ENCODE measurements at places on chromosomes 1 and 21. TPM values are rescaled to one million over a fixed set of nuclear protein-coding genes. Genes with fewer than 3 reads are reported as not detected.

Gene PTPRU
- total RNA-seq = 28.7 TPM

GRCh38 chr1:66951513-66951912 is 26.7 kb downstream of the MIER1 start:
- DNase-seq = no peak
- H3K36me3 ChIP-seq = peaks cover 21% of the 10 kb centered on the region
- no peak overlapping the region for H3K4me3 ChIP-seq
- H3K27ac ChIP-seq = no peak overlapping the region

DNA sequence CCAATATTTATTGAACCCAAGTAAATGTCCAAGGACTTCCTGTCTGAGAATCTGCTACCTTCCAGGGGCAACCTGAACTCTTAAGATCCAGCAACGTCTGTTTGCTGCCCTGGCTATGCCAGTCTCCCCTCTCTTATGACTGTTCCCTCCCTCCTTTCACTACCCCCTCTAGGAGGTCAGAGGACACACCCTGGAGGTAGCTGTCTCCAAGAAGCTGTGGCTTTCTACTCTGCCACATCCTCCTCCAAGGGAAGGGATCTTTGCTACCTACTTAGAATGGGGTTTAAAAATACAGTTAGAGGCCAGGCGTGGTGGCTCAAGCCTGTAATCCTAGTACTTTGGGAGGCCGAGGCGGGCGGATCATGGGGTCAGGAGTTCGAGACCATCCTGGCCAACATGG is 3.6 kb upstream of the SMPDL3B start:
- H3K27me3 ChIP-seq = no peaks in the 10 kb centered on the region
- no peaks in the 10 kb centered on the region for H3K36me3 ChIP-seq
- DNase-seq = no peak
- no peak overlapping the region for H3K4me3 ChIP-seq
- H3K4me1 ChIP-seq = no peaks in the 10 kb centered on the region

GRCh38 chr1:206608108-206608698 is 4.1 kb downstream of the EIF2D start:
- H3K27me3 ChIP-seq = no peaks in the 10 kb centered on the region
- H3K36me3 ChIP-seq = peaks cover 24% of the 10 kb centered on the region
- no peak for DNase-seq
- no peak overlapping the region for H3K4me3 ChIP-seq
- no peak overlapping the region for H3K27ac ChIP-seq
- peaks cover 11% of the 10 kb centered on the region for H3K4me1 ChIP-seq

DNA sequence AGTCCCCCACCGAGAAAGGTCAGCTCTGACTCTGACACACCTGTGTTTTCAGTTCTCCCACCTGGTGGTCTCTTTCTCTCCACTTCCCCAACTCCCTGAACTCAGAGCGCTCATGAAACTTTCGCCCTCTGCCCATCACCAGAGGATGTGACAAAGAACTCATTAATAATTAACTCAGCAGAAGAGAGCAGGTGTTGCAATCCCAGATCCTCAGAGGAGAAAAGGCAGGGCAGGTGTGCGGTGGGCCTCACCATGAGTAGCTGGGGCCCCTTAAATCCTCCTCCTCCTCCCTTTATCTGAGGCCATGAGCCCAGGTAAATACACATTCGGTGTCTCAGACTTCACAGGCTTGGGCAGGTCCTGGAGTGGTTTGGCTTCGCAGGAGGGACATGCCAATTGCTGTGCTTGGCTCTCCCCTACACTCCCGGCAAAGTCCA is 1.7 kb upstream of the LAMB3 start:
- H3K4me3 ChIP-seq = no peak overlapping the region
- no peaks in the 10 kb centered on the region for H3K36me3 ChIP-seq

GRCh38 chr1:80893115-80893514 is 907.6 kb upstream of the ADGRL2 start:
- H3K4me3 ChIP-seq = peak overlapping the region; percentile 25
- H3K27ac ChIP-seq = no peak overlapping the region
- H3K4me1 ChIP-seq = no peaks in the 10 kb centered on the region

DNA sequence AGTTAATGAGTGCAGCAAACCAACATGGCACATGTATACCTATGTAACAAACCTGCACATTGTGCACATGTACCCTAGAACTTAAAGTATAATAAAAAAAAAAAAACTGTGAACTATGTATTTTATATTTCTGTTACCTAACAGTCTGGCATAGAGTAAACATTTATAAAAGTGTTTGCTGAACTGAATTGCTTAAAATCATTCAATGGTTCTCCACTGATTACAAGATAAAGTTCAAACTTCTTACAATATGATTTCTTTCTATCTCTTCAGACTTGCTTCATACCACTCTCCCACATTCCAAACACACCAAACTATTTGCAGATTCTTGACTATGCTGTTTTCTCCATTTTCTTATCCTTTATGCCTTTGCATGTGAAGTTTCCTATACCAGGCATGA is 89.9 kb downstream of the UROD start:
- no peak for DNase-seq
- H3K27ac ChIP-seq = no peak overlapping the region
- no peaks in the 10 kb centered on the region for H3K36me3 ChIP-seq
- no peaks in the 10 kb centered on the region for H3K4me1 ChIP-seq
- no peaks in the 10 kb centered on the region for H3K27me3 ChIP-seq
- no peak overlapping the region for H3K4me3 ChIP-seq

DNA sequence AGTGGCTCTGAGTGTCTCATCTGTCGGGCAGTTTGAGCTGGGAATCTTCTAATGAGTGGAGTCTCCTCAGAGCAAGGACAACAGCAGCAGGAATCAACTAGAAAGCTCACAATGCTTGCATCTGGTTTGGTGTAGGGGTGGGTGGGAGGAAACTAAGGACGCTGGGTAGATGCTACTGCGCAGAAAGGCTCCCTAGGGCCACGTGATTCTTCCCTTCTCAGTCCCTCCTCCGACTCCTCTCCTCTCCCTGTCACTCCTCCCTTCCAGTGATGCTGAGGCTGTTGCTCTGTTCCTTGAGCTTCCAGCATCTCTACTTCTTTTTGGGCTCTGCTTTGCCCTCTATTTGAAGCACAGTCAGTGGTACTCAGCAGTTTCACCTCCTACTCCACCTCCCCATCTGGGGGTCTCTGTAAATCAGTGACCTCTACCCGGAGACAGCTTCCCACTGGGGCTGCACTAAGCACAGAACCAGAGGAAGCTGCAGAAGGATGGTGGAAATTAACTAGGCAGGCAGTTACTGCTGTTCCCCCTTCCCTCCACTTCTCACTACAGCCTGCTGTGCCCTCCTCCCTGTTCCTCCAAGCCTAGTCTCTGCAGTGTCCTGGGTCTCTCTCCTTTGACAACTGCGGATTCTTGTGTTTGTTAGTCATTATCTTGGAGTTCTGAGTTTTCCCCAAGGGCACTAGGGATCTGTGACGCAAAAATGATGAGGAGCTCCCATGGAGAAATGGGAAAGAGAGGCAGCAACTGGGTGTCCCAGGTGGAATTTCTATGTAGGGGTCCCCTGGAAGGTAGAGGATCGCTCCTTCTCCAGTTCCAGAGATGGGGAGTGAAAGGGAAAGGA is 5.8 kb downstream of the LINGO4 start:
- H3K4me3 ChIP-seq = no peak overlapping the region
- no peak overlapping the region for H3K27ac ChIP-seq
- H3K4me1 ChIP-seq = no peaks in the 10 kb centered on the region
- H3K27me3 ChIP-seq = no peaks in the 10 kb centered on the region
- DNase-seq = no peak
- no peaks in the 10 kb centered on the region for H3K36me3 ChIP-seq
